ENCODE measurements at places on chromosomes 12 and 14.

DNA sequence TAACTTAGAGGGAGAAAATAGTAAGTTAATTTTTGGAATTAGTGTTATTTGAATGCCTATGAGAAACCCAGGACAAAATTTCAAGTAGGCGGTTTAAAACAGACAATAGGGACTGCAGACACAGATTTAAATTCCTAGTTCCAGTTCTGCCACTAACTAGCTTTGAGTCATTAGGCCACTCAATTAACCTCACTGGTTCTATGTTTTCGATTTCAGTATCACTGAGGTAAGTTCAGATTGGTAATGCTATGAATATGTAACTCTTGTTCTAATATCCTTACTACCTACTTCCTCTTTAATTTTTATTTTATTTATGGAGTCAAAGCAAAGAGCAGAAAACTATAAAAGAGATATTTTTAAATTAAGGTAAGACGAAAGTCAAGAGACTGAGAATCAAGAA, 52.6 kb downstream of the GALC start:
- no peak for DNase-seq

DNA sequence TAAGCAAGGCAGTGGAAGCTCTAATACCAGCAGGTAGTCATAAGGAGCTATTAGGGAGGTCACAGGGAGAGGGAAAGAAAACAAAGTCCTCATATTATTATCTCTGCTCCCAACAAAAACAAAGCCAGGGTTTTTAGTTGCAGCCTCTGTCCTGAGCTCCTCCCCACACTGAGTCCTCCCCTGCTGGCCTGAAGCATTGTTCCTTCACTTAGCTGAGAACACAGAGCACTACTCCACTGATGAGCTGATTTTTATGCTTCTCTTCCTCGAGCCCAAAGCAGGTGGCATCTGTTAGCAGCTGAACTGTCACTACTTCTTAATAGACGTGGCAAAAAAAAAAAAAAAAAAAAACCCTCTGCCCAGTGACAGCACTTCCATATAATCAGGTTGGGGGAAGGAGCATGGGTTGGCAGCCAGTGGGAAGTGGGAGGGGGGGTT, 10.5 kb upstream of the STAC3 start:
- peak; percentile 83 for DNase-seq

DNA sequence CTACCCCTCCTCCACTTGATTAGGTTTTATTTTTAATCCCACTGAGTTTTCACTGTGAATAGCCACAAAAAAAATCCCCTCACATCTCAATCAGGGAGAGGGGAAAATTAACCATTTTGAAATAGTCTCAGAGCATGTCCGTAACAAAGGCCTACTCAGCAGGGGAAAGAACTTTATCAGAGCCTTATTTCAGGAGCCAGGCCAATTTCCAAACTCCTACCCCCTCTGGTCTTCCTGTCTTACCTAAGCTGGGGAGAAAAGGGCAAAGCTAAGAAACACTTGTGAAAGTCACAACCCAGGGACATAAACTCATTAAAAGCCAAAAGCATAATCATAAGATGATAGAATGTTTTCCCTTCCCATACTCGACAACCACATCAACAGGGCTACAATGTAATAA, 260.3 kb upstream of the DIO3 start:
- DNase-seq = no peak

- DNase-seq = no peak
Measured at GRCh38 chr14:53047307-53048069, 96.6 kb upstream of the FERMT2 start.

DNA sequence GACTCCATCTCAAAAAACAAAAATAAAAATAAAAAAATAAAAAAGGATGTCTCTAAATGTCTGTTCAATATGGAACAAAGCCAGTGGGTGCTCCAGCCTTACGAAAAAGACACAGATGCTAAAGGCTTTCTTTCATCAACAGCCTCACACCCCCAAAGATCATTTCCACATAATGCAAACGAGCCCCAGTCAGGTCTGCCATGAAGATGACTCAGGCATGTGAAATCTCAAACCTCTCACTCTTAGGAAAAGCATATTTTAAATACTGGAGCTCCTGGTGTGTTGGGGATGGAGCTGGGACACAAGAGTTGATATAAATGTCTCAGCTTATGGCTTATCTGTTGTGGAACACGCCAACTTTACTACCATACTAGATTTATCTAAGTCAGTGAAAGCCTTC, 49.9 kb upstream of the PLXNC1 start:
- no peak for DNase-seq

DNA sequence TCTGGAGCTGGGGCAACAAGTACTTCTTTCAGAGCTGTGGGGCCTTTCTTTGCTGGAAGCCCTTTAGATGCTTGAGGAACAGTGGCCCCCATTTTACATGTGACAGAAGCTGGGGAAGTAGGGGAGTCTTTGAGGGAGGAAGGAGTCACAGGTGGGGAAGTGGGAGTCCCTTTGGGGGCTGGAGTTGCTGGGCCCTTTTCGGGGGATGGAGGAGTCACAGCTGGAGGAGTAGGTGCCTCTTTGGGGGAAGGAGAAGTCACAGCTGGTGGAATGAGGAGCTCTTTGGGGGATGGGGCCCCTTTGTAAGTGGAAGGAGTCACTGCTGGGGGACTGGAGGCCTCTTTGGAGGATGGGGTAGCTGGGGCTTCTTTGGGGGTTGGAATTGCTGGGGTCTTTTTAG, 8.6 kb downstream of the NACA start:
- no peak for DNase-seq

DNA sequence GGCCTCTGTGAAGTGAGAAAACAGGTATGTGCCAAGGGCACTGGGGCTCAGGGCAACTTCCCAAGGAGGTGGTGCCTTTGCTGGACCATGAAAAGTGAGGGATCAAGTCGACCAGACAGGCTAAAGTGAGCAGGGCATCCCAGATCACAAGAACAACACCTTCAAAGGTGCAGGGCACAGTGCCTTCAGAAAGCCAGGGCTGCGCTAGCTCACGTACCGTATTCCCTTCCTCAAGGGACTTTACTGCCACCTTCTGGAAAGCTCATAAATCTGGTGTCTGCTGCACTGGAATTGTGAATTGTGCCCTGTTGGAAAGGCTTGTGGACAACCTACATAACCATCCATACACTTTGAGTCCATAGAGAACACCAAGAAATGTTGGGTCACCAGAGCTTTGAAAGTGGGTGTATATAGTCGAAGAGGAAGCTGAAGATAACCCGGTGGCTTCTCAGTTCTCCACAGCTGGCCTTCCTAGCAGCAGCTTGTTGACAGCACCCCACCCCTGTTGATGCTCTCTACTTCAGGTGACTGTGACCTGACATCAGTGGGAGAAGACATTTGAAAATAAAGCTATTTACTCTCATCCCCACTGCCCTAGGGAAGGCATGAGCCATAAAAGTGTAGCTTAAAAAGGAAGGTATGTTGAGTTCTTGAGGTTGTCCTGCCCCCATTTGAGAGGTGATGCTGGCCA, 24.5 kb downstream of the FIGNL2 start:
- peak; percentile 83 for DNase-seq

- DNase-seq = no peak
Measured at GRCh38 chr14:99820702-99821331, 27.6 kb downstream of the EML1 start.

GRCh38 chr12:7748852-7749251, 1.7 kb upstream of the CLEC4C start:
- no peak for DNase-seq

DNA sequence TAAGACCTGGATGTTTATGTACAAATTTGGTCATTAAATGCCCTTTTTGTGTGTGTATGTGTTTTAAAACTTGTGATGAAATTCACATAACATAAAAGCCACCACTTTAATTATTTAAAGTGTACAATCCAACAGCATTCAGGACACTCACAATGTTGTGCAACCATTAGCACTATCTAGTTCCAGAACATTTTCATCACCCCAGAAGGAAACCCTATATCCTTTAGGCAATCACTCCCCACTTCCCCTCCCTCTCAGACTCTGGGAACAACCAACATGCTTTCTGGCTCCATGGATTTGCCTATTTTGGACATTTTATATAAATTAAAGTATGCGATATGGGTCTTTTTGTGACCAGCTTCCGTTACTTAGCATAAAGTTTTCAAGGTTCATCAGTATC, 124.6 kb downstream of the TTC7B start:
- no peak for DNase-seq

DNA sequence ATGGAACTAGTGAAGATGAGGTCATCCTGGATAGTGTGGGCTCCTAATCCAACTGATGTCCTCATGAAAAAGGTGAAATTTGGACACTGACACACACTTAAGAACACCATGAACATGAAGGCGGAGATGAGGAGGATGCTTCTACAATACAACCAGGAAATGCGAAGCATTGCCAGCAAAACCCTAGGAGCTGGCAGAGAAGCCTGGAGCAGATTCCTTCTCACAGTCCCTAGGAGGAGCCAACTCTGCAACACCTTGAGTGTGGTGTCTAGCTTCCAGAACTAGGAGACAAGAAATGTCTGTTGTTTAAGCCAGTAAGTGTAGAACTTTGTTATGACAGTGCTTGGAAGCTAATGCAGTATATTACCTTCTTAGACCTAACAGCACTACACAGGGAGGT, 191.9 kb upstream of the PWP1 start:
- DNase-seq = no peak

GRCh38 chr14:30381861-30382480, 177.0 kb upstream of the G2E3 start:
- peak; percentile 83 for DNase-seq

GRCh38 chr14:33364466-33364865, 425.8 kb downstream of the NPAS3 start:
- DNase-seq = peak; percentile 43

GRCh38 chr12:76586764-76587395, 27.3 kb upstream of the OSBPL8 start:
- peak; percentile 76 for DNase-seq

DNA sequence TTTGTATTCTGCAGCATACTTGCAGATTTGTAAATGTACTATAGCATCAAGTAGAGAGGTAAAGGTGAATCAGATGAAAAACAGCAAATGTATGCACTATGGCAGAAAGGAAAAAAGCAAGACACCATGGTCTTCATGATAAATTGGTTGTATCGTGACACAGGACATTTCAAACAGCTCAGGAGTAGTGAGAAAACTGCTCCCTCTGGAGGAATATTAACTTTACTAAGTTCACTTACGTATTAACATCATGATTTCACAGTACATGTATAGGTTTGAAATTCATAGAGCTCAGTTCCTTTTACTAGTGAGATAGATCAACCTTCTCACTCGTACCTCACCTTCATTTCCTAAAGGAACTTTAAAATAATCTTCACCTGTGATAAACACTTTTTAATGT, 6.5 kb downstream of the MBIP start:
- DNase-seq = no peak

GRCh38 chr12:3704512-3705353, 48.2 kb downstream of the CRACR2A start:
- no peak for DNase-seq

DNA sequence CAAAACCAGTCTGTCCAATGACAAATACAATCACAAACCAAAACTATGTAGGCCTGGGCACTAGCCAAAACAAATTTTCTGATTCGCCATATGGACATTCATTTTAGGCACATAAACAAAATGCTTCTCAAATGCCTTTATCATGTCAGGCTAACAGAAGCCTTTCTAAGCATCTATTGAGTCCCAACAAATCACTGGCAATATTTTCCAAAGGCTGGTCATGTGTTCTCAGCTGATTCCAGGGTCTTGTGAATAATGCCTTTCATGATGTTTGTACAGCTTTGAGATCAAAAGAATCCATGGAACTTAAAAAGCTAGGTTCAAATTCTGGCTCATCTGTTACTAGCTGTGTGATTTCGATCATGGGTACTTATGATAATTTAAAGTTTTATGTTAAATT, 16.1 kb downstream of the FSCB start:
- DNase-seq = no peak

DNA sequence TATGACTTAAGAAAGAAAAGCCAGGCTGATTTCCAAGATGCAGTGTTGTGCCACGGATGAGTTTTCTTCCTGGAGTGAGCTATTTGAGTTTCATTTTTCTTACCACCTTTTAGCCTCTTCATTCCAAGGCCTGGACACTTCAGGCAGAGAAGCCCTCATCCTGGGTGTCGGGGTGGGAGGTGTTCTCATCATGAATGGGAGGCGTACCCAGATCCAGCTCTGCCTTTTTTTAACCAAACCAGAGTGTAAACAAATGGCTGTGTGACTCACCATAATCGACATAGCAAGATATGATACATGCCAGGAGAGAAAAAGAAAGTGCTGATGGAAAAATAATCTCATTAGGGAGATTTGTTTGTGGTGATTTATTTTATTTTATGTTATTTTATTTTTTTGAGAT, 79.9 kb downstream of the ARF6 start:
- DNase-seq = no peak

- peak; percentile 87 for DNase-seq
Measured at GRCh38 chr14:39102969-39103957, at the start of gene SEC23A. Gene SEC23A (minus strand): TSS chr14:39103235. CDS start chr14:39096118, 7,117 bp downstream.

DNA sequence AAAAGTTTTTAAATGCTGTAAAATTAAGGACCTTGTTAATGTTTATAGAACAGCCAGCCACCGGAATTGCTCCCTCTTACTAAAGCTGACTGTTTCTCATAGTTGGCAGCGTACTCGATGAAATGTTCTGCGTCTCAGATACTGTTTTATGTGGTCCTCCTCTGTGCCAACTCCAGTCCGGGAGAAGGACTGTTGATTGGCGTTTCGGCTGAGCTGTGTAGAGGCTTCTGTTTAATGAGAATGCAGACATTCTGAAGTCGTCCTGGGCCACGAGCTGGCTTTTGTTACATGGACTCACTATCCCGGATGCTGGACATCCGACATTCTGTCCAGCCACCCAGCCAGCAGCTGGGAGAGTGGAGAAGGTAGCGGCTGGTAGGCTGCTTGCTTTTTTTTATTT, 75.4 kb downstream of the WDR20 start:
- peak; percentile 65 for DNase-seq

- no peak for DNase-seq
Measured at GRCh38 chr12:105205322-105206048, 30.5 kb downstream of the APPL2 start.

GRCh38 chr14:94548999-94549985, 11.9 kb upstream of the SERPINA4 start:
- peak; percentile 81 for DNase-seq

DNA sequence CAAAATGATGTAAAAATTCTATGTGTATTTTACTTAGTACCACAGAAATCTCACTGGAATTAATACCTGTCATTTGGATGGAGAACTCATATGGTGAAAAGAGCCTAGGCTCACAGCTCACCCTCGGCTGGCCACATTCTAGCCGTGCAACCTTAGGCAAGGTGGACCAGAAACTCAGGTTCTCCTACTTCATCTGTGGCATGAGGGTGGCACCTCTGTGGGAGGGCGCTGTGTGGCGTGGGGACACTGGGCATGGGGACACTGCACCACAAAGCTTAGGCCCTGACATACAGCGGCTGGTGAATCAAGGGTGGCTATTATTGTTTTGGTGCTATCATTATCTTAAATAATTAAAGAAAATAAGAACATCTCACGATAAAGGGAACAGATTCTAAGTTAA, 47.1 kb downstream of the EML1 start:
- no peak for DNase-seq

DNA sequence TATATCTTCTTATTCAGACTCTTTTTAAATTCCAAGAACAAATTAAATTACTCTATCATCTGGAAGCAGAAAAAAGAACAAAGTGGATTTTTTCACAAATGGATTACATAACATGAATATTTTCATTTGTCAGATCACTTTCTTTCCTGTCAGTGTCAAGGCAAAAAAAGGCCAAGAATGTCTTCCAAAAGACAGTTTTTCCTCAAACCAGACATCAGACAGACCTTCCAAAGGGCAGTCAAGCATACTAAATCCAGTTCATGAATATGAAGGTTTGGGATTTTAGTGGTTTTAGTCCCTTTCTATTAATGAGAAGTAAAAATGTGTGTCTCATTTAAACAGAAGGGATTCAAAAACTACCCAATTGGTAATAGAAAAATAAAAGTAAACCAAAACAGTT, 336.0 kb downstream of the CEP128 start:
- DNase-seq = no peak

GRCh38 chr12:40002178-40003169, 103.4 kb downstream of the SLC2A13 start:
- DNase-seq = no peak

All from brain (organoid and tissue), 16 donors.